Right lobe of liver (tissue), 6 donors: ENCODE measurements at places on chromosomes 13 and 19. TPM values are rescaled to one million over a fixed set of nuclear protein-coding genes. Genes with fewer than 3 reads are reported as not detected.

The PSG1 gene
- not detected for total RNA-seq

The OCEL1 gene
- total RNA-seq: 19.0 TPM

The ZMYM5 gene
- 6.9 TPM for total RNA-seq

The AP1M2 gene
- total RNA-seq: 0.86 TPM

The BRCA2 gene
- 1.4 TPM for total RNA-seq

The SLC7A10 gene
- total RNA-seq: not detected

The GNA15 gene
- 0.71 TPM for total RNA-seq
